ENCODE measurements at places on chromosomes 1 and 21.

GRCh38 chr1:198467342-198467741 is 73.1 kb downstream of the ATP6V1G3 start:
- H3K27me3 ChIP-seq = no peaks in the 10 kb centered on the region
- H3K4me1 ChIP-seq = no peaks in the 10 kb centered on the region
- H3K27ac ChIP-seq = no peak overlapping the region
- no peak for DNase-seq
- H3K36me3 ChIP-seq = no peaks in the 10 kb centered on the region

DNA sequence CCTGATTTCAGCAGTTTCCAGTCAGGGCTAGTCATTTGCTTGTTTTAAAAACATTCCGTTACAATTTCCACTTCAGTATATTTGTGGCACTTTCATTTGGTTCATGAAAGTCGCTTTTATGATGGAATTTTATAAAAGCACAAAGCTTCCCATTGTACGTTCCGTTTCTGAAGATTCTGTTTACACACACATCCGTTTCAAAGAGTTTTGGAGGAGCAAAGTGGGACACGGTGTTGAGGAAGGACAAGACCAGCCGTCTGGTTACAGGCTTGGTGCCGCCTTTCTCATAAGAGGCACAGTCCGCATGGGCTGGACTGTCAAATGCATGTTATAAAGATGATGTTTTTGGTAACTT is 60.3 kb downstream of the FAAP20 start:
- H3K36me3 ChIP-seq = no peaks in the 10 kb centered on the region
- H3K27me3 ChIP-seq = no peaks in the 10 kb centered on the region
- no peak overlapping the region for H3K4me3 ChIP-seq
- DNase-seq = no peak
- no peak overlapping the region for H3K27ac ChIP-seq
- H3K4me1 ChIP-seq = peaks cover 36% of the 10 kb centered on the region

GRCh38 chr1:4319496-4319895 is 334.9 kb upstream of the AJAP1 start:
- no peaks in the 10 kb centered on the region for H3K36me3 ChIP-seq
- H3K4me1 ChIP-seq = peaks cover 28% of the 10 kb centered on the region
- no peak overlapping the region for H3K4me3 ChIP-seq
- no peak overlapping the region for H3K27ac ChIP-seq
- DNase-seq = no peak
- no peaks in the 10 kb centered on the region for H3K27me3 ChIP-seq

DNA sequence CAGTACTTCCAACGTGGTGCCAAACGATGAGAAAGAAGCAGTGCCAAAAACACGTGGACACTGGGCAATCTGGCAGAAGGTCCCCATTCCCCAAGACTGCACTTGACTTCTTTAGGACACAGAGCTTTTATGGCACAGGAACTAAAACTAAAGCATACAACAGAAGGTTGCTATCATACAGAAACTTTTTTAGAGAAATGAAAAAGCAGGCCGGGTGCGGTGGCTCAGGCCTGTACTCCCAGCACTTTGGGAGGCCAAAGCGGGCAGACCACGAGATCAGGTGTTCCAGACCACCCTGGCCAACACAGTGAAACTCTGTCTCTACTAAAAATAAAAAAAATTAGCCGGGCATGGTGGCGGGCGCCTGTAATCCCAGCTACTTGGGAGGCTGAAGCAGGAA is 43.0 kb downstream of the GNB1 start:
- DNase-seq = no peak
- H3K27me3 ChIP-seq = no peaks in the 10 kb centered on the region
- H3K36me3 ChIP-seq = no peaks in the 10 kb centered on the region
- H3K27ac ChIP-seq = peak overlapping the region; percentile 79

DNA sequence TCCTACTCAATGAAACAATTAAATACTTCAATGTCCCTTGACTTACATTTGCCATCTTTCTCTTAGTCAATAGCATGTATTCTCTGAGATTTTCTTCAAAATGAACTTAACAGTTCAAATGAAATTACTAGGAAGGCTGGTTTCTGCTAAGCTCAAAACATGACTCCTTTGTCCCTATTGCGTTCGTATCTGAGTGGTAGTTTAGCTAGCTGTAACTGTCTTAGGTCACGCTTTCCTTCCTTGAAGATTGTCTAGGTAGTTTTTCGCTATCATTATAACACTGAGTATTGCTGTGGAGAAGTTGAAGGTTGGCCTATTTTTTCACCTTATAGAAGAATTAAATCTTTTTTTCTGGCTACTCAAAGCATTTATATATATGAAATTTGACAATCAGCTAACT is 1535.2 kb downstream of the PLA2G4A start:
- no peak overlapping the region for H3K27ac ChIP-seq
- H3K27me3 ChIP-seq = no peaks in the 10 kb centered on the region
- H3K4me1 ChIP-seq = no peaks in the 10 kb centered on the region
- no peak overlapping the region for H3K4me3 ChIP-seq
- no peaks in the 10 kb centered on the region for H3K36me3 ChIP-seq
- DNase-seq = no peak

DNA sequence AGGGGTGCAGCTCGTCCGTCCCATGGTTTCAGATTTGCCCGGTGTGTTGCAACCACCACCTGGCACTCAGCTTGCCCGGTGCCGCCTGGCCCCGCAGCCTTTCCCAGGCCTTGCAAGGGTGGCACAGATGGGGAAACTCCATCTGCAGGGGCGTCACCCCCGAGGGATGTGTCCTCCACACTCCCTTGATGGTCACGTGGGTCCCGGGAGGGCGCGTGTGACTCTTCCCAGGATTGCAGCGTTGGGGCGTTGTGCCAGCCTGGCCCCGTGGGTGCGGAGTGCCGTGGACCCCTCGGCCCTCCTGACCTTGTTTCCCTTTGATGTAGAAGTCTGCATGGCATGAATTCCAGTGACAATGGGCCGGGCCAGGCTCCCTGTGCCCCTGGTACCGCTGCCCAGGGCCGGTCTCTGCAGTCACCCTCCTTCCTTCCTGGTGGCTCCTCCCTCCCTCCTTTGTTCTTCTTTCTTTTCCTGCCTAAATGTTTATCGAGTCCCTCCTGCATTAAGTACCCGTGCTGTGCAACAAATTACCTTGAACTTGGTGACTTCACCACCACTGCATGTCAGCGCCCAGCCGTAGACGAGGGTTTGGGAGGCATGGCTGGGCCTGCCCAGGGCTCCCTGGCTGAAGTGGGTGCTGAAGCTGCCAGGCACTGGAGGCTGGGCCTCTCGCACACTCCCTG is 22.9 kb downstream of the RRP1 start:
- no peaks in the 10 kb centered on the region for H3K27me3 ChIP-seq
- H3K4me3 ChIP-seq = peak overlapping the region; percentile 26
- H3K4me1 ChIP-seq = peaks cover 46% of the 10 kb centered on the region

DNA sequence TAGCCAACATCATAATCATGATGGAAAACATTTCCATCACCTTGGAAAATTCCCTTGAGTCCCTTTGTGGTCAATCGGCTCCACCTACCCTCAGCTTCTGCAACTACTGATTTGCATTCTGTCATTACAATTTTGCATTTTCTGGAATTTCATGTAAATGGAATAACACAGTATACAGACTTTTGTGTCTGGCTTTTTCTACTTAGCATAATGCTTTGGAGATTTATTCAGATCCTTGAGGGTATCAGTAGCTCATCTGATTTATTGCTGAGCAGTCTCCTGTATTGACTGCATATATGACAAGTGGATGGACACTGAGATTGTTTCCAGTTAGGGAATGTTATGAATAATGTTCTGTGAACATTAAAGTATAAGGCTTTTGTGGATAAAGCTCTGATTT is 358.3 kb downstream of the USP25 start:
- no peak overlapping the region for H3K4me3 ChIP-seq
- H3K36me3 ChIP-seq = no peaks in the 10 kb centered on the region
- no peak overlapping the region for H3K27ac ChIP-seq
- DNase-seq = no peak

DNA sequence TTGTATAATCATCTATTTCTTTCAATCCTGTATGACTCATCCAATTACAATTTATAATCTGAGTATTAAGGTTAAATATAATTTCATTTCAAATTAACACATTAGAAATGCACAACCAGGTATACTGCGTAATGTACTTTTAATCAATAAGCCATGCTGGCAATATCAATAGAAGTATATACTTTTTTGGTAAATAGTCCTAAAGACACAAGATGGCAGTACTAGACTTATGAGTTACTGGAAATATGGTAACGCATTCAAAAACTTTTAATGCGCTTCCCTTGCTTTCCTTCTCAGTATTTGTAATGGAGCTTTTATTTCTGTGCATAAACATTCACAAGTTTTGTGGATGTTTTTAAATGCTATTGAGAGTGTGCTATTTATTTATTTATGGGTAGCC is 1162.0 kb upstream of the TMPRSS15 start:
- H3K27me3 ChIP-seq = no peaks in the 10 kb centered on the region
- H3K27ac ChIP-seq = no peak overlapping the region
- no peak for DNase-seq
- no peaks in the 10 kb centered on the region for H3K4me1 ChIP-seq

DNA sequence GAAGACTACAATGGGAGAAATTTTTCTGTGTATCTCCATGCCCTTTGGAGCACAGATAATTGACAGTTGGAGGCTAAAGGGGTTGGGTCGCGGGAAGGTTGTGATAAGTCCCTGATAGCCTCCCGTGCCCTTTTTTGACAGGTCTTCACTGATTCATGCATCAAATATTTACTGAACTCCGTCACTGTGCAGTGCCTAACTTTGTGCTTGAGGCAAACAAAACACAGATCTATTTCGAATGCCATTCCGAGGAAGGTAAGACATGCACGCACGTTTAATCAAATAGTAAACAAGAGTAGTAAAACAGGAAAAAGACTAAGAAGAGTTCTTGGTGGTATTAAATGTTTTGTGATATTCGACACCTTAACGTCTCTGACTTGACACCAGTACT is 494 bp upstream of the PIP5K1A start:
- DNase-seq = no peak
- H3K4me1 ChIP-seq = peaks cover 7% of the 10 kb centered on the region
- H3K4me3 ChIP-seq = peak overlapping the region; percentile 87
- H3K27me3 ChIP-seq = no peaks in the 10 kb centered on the region

- no peaks in the 10 kb centered on the region for H3K36me3 ChIP-seq
- peaks cover 49% of the 10 kb centered on the region for H3K4me1 ChIP-seq
- no peak overlapping the region for H3K4me3 ChIP-seq
- H3K27ac ChIP-seq = peak overlapping the region; percentile 94
Measured at GRCh38 chr21:45969921-45970673, 11.5 kb upstream of the COL6A1 start.

- no peaks in the 10 kb centered on the region for H3K36me3 ChIP-seq
- H3K4me3 ChIP-seq = no peak overlapping the region
- no peak overlapping the region for H3K27ac ChIP-seq
- H3K27me3 ChIP-seq = no peaks in the 10 kb centered on the region
Measured at GRCh38 chr1:162902416-162902815, 41.4 kb upstream of the CCDC190 start.

DNA sequence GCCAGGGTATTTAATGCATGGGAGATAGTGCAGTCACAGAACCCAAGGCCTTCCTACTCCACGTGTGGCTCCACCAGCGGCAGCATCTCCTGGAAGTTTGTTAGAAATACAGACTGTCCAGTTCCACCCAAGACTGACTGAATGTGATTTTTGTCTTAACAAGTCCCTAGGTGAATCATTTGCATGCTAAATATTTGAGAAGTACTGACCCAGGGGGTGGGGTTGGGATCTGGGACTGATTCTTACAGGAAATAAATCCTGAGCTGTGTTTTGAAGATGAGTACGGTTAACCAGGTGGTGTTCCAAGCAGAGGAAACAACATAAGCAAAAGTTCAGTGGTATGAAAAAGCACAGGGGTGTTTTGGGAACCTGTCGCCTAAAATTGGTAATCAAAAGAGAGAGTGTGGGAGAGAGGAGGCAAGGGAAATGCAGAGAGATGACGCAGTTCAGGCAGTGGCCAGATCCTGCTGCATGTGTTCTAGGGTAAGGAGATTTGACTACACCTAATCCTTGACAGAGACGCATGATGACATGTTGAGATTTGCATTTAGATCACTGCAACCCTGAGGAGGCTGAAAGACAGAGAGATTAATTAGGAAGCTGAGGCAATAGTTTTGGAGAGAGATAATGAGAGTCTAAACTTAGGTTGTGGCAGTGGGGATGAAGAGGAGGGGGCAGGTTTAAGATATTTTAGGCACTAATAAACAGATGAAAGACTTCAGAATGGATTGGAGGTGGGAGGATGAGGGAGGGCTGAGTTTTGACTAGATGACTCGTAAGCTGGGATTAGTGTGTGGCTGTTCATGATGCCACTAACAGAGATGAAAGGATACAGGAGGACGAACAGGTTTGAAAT is 3.7 kb upstream of the ZNF326 start:
- H3K4me3 ChIP-seq = no peak overlapping the region
- H3K27ac ChIP-seq = peak overlapping the region; percentile 58

GRCh38 chr1:204977318-204977717 is 65.7 kb upstream of the CNTN2 start:
- H3K27me3 ChIP-seq = no peaks in the 10 kb centered on the region
- no peak overlapping the region for H3K4me3 ChIP-seq
- H3K36me3 ChIP-seq = peaks cover 62% of the 10 kb centered on the region
- H3K4me1 ChIP-seq = no peaks in the 10 kb centered on the region

All from esophagus squamous epithelium (tissue), 5 donors.